ENCODE measurements at places on chromosomes 7 and 10.

GRCh38 chr10:128869101-128869749 lies 597.8 kb upstream of the MGMT start:
- DNase-seq = no peak

GRCh38 chr7:138698281-138698680 lies 2.9 kb downstream of the SVOPL start:
- no peak for DNase-seq

- DNase-seq = no peak
These were observed 88.2 kb upstream of the IMMP2L start for GRCh38 chr7:111650456-111650999.

DNA sequence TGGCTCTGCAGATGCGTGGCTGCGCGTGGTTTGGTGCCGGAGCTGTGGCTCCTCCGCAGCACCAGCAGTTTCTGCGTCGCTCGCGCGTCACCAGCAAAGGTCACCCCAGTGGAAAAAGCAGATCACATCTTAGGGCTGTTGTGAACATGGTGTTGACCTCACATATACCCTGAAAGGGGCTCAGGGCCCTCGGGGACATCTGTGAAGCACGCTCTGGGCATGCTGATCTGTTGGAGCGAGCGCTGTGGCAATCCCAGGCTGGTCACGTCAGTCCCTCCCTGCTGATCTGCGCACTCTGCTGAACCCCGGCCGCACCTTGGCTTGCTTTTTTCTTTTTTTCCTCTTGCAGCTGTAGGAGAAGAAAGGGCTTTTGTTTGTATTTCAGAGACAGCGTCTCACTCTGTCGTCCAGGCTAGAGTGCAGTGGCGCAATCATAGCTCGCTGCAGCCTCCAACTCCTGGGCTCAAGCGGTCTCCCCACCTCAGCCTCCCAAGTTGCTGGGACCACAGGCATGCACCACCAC lies 33.3 kb upstream of the AP5Z1 start:
- no peak for DNase-seq

DNA sequence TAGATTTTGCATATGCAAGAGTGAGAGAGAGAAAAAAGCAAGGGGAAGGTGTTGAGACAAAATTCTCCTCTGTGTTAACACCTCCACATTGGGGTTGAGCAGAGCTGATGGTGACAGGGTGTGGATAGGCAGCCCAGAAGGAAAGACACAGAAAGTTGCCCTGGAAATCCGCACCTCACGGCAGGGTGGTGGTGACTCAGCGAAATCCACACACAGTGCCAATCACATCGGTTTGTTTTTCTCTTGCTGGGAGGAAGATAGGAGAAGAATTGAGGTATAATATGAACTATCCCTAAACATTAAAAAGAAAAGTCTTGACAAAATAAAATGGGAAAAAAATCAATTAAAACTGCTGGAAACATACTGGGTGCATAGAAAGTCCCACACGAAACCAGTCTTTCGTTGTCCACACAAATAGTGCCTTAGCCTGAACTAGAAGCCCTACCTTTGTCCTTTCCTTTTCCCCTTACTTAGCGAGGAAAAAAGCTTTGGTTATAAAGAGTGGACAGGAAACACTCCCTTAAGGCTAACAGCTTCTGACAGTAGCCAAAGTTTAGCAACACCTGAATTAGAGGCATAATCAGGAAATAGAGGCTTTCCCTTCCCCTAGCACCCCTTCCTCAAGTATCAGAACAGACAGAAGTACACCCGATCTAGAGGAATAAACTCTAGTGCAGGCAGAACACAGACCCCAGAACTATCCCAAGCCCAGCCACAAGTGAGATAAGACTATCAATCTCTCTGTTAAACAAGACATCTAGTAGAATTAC lies 39.2 kb upstream of the DNAJC1 start:
- no peak for DNase-seq

DNA sequence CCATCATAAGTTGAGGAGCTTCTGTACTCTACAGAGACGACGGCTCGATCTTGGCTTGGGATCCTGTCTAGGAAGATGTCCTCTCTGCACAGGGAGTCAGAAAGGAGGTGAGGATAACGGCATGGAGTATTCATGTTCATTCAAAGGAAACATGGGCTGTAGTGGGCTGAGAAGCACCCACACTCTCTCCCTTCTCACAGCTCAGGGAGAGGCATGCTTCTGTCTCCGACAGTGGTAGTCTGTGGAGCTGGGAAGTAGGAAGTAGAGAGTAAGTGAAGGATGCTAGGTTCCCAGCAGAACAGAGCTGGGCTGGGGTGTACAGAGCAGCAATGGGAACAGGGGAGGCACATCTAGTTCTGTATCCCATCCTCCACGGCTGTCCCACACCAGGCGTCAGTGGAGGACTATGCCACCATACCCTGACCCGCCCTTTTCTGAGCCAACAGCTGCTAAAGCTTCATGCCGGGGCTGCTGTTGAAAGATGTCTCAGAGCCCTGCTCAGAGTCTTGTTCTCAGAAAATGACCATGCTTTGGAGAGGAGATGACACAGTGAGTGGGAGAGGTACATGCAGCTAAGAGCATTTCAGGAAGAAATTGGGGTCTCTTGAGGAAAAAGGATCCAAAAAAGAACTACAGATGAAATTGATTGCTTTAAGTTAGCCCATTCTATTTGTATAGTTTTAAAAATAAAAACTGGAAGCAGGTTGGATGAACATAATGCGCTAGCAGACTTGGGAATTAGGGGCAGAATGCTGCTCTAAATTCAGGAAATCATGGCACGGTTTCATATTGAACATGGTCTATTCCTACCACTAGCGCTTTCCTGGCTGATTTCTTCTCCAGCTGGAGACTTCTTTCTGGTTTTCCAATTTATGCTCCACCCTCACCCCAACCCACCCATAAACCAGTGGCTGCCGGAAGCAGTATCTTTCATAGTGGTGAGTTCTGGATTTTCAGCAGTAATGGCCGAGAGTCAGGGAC lies 138.6 kb downstream of the CHN2 start:
- no peak for DNase-seq

DNA sequence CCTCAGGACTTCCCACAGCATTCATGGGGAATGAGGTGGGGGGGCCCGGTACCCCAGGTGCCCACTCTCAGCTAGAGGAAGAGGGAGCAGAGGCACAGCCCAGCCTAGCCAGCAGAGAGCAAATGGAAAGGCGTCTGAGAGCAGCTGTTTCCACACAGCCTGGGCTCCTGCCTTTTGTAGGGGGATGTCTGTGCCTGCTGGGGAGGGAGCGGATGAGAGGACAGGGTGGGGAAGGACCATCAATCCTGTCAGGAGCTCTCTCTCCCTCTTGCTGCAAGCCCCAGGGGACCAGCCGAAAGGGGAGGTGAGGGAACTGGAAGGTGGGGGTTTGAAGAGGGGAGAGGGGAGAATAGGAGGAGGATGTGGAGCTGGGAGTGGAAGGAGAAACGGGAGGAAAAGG lies at the start of gene PKD2L1:
Gene PKD2L1 (minus strand): TSS at position 150 of the 400 bp plus-strand sequence. CDS start 125 bp downstream, at position 25.
- DNase-seq = no peak

DNA sequence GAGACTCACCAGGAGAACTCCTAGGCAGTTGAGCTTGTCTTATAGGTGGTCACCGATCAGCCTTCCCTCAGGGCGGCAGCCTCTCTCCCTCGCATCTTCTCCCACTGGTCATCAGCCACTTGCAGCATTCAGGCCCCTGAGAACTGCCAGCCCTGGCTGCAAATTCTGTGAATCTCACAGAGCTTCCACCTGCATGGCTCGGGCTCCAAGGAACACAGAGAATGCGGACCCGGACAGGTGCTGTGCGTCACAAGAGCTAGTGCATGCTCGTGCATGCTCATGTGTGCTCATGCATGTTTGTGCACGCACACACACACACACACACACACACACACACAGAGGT lies 176.9 kb downstream of the ARHGAP12 start:
- no peak for DNase-seq

DNA sequence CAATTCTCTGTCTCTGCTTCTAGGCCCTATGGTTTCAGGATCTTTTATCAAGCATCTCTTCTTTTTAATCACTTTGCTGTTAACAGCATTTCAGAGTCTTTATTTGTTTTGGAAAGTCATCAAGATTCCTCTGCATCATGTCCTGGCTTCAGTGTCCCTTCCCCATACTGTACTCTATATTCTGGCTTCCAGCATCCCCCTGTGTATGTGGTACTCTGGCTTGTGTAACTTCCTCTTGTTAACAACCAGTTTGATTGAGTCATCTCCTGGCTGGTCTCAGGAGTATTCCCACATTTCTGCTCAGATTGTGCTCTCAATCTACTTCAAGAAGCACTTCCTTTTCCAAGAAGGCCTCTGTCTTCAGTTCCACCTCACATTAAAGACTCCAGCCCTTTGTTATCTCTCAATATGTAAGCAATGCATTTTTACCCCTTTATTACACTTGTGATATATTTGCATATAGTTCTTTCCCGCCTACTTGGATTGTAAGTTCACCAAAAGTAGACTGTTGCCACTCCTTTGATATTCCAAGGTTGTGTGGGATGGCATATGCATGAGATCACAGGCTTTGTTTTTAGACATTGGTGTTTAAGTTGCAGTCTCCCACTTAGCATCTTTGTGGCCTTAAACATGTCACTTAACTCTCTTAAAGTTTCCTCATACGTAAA lies 15.1 kb upstream of the ATE1 start:
- DNase-seq = no peak

- DNase-seq = peak; percentile 3
These were observed 4.0 kb upstream of the LEP start for GRCh38 chr7:128236924-128237586.

DNA sequence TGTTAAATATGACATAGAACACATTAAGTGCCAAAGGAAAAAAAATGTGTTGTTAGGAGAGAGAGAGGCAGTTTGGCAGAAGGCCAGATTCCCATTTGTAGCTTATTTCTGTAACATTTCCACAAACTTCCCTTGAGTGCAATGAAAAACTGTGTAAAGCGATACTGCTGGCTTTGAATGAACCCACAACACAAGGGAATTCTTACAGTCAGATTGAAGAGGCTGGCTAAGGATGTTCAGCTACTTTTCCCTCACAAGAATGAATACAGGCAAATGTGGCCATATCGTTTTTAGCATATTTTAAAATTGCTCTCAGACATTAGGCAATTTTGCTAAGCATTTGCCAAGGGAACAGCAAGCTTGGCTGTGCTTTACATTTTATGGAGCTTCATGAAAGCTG lies 614.1 kb upstream of the FZD8 start:
- DNase-seq = no peak

- DNase-seq = no peak
These were observed 43.9 kb downstream of the CDH23 start for GRCh38 chr10:71440506-71441035.

- no peak for DNase-seq
These were observed 226.9 kb downstream of the ABCA13 start for GRCh38 chr7:48398191-48398590.

DNA sequence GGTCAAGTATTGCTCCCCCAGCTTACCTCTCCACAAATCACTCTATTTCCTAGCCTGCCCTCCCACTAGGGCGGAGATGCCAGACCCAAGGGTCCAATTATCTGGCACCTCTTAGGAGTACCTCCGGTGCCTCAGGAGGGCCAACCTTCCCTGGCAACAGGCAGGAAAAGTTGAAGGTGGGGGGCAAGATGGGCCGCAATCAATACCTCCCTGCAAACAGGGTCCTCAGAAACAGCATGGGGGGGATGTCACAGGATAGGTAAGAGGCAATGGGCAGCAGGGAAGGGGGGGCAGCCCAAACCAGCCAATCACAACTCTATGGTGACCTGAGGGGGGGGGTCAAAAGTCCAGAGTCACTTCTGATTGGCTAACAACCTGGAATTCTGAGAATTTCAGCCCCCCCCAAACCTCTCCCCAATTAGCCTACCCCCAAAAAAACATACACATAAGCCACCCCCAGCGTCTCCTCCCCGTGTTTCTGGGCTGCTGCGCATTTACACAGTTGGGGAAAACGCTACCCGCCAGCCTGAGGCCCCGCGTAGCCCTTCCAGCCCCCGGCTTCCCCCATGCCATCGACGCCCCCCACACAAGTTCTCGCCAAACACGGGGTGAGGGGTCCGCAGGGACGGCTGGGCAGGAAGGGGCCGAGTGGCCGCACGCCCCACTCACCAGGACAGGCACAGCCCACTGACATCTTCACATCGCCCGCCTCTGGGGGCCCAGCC lies 589 bp downstream of the LDB1 start:
- no peak for DNase-seq

GRCh38 chr10:15782851-15783250 lies 63.1 kb upstream of the ITGA8 start:
- no peak for DNase-seq

- DNase-seq = no peak
These were observed 754.7 kb downstream of the GRID1 start for GRCh38 chr10:85611746-85612377.
